ENCODE measurements at places on chromosomes 4 and X. TPM values are rescaled to one million over a fixed set of nuclear protein-coding genes. Genes with fewer than 3 reads are reported as not detected.

GRCh38 chrX:11462648-11463047 lies 169.4 kb downstream of the AMELX start:
- no peak for DNase-seq

Gene REELD1
- total RNA-seq: not detected

DNA sequence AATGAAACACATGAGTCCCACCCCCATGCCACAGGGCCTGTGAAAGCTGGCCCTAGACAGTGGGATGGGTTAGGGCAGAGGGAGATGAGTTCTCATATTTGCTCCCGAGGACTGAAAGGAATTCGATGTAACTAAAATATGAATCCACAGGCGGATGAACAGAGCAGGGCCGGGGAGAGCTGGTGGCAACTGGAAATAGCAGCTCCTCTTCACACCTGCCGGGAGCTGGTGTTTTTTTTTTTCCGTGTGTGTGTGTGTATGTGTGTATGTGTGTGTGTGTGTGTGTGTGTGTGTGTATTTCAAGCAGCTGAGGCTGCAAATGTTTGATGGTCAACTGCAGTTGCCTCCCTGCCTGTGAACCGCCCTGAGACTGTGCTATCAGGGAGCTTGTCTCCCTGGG lies 115.1 kb upstream of the PSAPL1 start:
- DNase-seq: no peak

GRCh38 chr4:48566034-48566384 lies 76.0 kb downstream of the ZAR1 start:
- no peak for DNase-seq

Gene DEFB131A
- total RNA-seq: not detected

DNA sequence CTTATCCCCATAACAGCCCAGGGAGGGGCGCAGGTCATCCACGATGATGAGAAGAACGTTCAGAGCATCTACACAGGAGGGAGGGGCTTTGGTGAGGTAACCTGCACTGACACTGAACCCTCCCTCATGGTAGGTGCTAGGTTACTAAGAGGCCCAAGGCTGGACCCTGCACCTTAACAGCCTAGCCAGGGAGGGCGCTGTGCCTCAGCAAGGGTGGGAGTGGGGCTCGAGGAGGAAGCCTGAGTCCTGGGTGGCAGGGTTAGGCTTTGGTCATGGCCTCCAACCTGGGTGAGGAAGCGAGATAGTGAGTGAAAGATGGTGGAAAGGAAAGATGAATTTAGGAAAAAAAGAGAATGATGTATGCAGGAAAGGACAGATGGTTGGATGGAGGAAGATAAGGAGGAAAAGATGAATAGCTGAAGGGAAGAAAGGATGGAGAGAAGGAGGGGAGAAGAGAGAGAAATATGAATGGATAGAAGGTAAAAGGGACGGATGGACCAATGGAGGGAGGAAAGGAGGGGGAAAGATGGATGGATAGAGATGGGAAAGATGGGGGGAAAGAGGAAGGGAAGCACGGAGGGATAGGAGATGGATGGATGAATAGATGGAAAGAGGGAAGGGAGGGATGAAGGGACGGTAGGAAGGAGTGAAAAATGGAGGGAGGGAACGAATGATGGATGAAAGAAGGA lies 736 bp downstream of the IDS start:
- DNase-seq: peak; percentile 67

GRCh38 chr4:105632599-105632998 lies 75.9 kb downstream of the INTS12 start:
- no peak for DNase-seq

Gene STIM2
- total RNA-seq: 83.4 TPM

Gene TEX13B
- not detected for total RNA-seq

DNA sequence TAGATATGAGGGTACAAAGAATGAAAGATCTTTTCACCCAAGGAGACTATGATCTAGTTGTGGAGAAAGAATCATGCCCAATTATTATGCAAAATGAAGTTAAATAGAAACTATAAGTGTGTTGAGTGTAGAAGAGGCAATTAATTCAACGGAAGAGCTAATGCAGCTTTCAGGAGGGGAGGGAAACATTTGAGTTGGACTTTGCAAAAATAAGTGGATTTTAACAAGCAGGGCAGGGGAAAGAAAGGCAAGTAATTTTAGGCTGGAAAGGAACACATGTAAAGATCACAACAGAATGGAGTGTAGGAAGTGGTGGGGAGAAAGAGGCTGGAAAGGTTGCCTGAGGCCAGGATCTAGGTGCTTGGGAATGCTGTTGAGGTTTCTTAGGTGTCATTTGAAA lies 44.1 kb downstream of the KLHL15 start:
- DNase-seq: no peak

Gene PPP1R2C
- 32.2 TPM for total RNA-seq

DNA sequence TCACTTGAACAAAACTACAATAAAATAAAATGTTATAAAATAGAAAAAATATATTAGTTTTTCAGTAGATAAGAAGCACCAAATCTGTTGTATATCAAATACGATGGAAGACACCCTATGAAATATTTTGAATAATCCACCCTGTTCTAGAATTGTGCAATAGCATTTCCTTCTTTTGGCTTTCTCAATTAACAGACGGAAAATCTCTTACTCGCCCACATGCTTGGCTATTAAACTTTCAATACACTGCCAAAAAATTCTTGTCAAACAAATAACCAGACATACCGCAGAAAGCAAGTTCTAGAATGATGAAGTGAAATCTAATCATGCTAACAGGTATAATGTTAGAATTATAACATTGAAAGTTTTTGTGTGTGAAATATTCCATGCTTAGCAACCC lies 671.6 kb upstream of the SLIT2 start:
- DNase-seq: no peak

Gene CDX4
- total RNA-seq: not detected

DNA sequence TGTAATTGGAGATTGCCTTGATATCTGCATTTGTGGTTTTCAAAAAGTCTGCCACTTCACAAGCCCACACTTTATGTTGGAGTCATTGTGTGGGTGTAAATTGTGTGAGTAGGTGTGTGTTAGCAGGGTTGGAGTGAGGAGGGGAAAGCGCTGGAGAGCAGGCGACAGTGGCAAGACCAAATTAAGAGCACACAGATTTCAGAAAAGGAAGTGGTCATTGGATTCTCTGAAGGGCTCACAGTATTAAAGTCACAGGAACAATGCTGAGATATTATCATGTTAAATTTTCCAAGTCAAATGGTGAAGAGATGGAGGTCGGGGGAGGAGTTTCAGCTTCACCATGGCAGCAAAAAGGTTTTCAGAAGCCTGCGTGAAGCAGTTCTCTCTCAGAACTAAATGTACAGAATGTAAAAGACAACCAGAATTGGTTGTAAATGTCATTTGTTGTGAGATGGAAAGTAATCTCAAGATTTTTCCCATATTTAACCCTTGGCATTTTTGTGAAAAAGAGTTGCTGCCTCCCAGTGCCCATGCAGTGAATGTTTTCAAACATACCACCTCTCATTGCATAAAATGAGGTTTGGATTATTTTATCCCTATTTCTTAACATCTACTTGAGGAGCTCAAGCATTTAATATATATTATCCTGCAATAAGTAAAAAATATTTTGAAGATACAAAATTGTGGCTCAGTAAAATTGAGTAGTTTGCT lies 265.9 kb downstream of the ZNF674 start:
- DNase-seq: peak; percentile 20

Gene RPA4
- total RNA-seq: 1.9 TPM

GRCh38 chrX:133402042-133402453 lies 13.2 kb downstream of the GPC4 start:
- no peak for DNase-seq

DNA sequence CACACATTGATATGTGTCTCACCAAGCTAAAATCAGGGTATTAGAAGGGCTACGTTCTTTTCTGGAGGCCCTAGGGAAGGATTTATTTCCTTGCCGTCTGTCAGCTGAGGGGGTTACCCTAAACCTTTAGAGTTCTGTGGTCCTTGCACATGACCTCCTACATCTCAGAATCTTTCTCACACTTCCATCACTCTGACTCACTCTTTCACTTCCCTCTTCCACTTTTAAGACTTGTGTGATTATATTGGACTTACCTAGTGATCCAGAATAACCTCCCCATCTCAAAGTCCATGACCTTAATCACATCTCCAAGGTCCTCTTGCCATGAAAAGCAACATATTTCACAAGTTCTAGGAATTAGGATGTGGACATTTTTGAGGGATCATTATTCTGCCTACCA lies 53.6 kb upstream of the FUNDC1 start:
- DNase-seq: no peak

Gene MAGEA3
- total RNA-seq: not detected

Gene COX7B2
- not detected for total RNA-seq

DNA sequence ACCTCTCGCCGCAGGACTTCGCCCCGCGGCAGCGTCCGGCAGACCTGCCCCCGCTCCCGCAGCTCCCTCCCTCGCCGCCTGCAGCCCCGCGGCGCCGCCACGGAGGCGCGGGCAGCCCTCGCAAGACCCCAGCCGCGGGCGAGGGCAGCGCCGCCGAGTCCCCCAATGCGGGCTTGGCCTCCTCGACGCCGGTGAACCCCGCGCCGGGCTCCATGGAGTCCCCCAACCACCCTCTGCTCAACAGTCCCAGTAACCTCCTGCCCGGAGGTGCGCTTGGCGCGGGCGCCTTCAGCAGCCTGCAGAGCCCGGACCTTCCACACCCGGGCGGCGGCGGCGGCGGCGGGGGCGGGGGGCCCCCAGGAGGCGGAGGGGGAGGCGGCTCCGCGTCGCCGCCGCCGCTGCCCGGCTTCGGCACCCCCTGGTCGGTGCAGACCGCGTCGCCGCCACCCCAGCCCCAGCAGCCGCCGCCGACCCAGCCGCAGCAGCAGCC lies 1.2 kb downstream of the CPEB2 start:
- DNase-seq: no peak

Gene CD38
- total RNA-seq: 6.4 TPM

DNA sequence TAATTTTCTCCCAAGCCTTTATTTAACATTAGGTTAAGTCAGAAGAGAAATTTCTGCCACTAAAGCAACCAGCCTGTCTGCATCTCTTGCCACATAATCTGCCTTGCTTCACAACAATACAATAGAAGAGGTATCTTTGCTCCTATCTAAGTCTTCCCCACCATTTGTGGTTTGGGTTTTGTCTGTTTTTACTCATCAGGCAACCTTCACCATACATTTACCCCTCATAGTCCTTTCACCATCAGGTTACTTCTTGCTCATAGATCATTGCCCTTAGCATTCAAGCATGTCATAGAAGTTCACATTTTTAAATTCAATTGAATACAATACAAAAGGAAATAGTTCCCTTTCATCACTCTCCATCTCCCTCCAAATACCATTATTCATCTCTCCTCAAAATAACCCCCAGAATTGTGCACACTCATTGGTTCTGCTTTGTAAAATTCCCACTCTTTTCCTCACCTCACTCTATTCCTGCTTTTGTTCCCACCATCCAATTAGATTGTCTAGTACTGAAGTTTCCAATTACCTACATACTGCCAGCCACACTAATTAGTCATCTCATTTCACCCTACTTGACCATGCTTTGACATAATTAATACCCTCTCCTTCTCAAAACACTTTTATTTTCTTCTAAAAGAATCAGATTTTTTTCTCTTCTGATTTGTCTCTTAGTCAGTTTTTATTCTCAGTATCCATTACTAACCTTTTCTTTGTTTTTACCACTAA lies 1957.0 kb upstream of the AGA start:
- DNase-seq: no peak

DNA sequence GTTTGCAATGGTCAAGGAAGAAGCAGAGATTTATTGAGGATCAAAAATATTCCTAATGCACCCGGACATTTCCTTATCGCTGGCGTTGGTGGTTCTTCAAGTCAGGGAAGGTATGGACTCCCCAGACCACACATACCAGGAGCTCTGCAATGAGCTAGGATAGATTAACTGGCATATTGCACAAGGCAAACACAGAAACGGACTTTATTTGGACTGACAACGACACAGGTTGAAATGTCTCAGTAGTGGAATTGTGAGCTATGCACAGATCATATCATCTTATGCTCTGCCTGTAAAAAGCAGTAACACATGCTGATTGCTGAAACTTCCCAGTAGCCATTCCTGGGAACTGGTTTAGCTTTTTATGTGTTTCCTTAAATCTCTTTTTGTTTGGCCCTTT lies 1.7 kb downstream of the TSPAN7 start:
- no peak for DNase-seq

- no peak for DNase-seq
Measured at GRCh38 chrX:150338615-150339014, 24.5 kb upstream of the MAMLD1 start.

DNA sequence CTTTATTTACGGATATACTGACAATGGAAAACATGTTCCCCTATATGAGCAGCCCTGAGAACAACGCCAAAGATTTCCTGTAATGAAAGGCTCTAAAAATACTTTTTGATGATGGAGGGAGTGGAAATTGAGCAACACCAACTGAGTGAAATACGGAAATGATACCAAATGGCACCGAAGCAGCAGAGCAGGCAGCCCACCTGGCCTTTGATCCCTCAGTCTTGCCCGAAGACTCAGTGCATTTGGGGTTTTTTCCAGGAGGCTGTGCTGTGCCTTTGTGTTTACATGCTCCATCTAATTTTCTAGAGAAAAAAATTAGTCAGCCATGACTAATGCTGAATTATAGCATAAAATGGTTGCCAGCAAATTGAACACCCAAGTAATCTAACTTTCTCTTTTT lies 169.9 kb upstream of the RBPJ start:
- no peak for DNase-seq

- DNase-seq: no peak
Measured at GRCh38 chr4:107799669-107800450, 24.9 kb upstream of the SGMS2 start.

Gene NEXMIF
- total RNA-seq: 0.12 TPM

DNA sequence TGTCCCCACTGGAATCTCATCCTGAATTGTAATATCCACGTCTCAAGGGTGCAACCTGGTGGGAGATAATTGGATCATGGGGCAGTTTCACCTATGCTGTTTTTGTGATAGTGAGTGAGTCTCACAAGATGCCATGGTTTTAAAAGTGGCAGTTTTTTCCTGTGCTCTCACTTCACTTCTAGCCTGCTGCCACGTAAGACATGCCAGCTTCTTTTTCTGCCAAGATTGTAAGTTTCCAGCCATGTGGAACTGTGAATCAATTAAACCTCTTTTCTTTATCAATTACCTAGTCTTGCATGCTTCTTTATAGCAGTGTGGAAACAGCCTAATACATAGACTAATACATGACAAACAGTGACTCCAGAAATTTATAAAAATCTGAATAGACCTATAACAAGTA lies 1131.8 kb downstream of the PCDH7 start:
- no peak for DNase-seq

DNA sequence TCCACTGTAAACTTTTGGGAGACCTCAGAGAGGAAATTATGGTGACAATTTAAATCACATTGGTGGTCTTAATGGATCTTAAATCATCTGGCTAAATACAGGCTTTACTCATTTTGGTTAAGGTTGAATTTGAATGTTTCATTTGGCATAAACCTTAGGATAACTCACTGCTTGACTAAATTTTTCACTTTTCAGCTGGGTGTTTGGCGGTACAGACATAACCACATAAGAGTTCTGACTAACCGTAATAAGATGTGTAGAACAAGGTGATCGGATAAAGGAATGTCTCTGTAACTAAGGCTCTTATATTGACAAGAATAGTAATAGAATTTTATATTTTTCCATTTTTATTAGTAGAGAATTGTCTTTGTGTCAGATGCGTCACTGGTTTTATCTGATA lies 281.0 kb downstream of the BMPR1B start:
- no peak for DNase-seq

Gene LGI2
- not detected for total RNA-seq
